ENCODE measurements at places on chromosomes 4 and X.

- no peak for DNase-seq
These were observed 46.7 kb downstream of the FGF16 start for GRCh38 chrX:77493677-77494553.

DNA sequence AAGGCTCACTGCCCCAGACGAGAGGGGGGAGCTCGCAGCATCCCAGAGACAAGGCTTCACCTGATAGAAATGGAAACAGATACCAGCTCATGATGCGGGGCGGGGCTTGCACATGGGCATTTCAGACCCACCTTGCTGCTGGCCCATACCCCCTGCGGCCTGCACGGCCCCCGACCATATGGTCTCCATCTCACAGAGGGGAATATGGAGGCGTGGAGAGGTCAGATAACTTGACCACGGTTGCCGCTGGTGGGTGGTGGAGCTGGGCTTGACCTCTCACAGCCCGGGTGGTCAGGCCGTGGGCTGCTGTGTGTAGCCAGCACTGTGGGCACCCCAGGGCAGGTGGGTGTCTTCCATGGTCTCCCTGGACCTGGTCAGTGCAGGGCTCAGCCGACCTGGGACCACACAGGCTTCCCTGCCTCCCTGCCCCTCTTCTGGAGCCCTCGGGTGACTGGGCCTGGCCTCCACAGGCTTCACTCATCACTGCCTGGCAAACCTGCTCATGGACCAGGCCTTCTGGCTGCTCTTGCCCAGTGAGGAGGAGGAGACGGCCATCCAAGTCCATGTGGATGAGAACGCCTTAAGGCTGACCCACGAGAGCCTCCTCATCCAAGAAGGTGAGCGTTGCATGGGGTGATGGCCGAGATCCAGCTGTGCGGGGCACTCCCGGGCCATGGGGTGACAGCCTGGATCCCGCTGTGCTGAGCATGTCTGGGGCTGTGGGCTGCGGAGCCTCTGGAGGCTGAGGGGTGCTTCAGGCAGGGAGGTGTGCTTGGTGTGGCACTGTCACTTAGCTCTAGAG, 16.8 kb downstream of the SH3TC1 start:
- DNase-seq: no peak

GRCh38 chr4:119025916-119026661, 109.5 kb upstream of the MYOZ2 start:
- DNase-seq: no peak

GRCh38 chr4:151462554-151462953, 53.6 kb downstream of the FHIP1A start:
- DNase-seq: no peak

DNA sequence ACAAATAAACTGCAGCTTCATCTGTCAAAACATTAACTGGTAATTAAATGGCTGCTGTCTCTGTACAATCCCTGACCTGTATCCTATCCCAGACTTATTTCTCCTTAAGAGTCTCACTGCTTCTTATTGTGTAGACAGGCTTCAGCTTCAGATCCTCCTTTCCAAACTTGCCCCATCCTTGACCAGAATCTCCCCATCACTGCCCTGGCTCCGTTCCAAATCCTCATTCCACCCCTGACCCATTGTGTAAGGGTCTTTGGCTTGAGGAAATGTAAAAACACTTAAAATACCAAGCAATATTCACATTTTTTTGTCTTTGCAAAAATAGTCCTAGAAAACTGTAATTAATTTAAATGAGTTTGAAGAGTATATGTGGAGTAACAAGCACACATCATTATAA, 152.6 kb upstream of the VEGFC start:
- no peak for DNase-seq

- no peak for DNase-seq
These were observed 181.5 kb downstream of the GC start for GRCh38 chr4:71602289-71602900.

DNA sequence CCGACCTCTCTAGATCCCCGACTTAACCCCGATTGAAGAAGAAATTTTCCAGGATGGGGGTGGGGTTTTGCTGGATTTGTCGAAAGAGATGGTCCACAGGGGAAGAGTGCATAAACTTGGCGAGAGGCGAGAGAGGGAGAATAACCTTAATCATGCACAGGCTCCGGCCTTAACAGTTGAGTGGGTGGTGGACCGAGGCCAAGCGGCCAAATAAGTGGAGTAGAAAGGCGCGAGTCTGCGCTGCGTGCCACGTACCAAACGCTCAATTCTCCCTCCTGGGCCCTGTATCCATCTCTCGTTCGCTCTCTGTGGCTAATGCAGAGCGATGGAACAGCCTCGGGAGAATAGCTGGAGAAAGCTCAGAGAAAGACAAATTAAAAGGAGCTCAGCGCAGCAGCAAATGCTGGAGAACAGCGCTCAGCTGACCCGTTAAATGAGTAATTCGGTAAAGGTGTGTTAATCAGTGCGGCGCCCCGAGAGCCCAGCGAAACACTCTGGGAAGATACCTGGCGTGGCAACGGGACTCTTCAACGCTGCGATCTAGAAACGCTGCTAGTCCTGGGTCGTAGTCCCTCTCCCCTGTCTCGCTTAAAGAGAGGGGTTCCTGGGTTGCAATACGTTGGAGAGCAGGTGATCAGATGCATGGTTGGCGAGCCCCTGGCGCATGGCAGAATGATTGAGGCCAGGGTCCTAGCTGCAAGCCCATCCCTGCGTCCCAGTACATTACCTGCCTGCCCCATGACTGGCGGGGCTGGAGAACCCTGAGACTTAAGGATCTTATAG, 887 bp upstream of the IL1RAPL2 start:
- no peak for DNase-seq

DNA sequence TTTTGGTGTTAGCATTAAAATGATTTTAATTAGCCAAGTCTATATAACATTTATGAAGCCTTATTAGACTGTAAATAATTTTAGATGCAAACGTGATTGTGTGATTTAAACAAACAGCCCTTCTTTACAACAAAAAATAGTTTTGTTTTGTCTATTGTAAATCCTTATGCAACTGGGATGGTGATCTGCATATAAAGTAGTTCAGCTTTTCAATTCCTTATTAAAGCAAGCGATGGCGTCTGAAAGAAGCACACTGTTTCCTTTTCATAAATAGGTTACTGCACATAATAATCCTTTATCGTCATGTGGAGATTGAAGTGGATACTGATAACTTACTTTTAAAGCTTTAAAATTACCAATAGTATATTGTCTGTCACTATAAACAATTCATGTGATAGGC, 8.8 kb downstream of the SLITRK2 start:
- no peak for DNase-seq

DNA sequence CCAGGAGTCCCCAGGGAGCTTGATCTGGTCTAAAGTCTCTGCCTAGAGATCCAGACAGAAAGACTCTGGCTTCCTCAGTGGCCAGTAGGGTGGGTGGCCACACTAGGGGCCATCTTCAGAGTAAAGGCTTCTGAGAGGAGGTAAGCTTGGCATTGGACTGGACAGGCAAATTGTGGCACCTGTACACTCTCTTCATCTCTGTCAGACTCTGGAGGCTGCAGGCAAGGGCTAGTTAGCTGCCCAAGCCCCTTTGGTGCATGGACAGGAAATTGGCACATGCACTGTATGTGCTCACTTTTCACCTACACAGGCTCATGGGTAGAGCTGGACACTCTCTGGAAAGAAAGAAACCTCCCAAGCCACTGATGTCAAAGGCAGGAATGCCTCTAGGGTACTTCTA, 142.8 kb downstream of the PJA1 start:
- DNase-seq: no peak

DNA sequence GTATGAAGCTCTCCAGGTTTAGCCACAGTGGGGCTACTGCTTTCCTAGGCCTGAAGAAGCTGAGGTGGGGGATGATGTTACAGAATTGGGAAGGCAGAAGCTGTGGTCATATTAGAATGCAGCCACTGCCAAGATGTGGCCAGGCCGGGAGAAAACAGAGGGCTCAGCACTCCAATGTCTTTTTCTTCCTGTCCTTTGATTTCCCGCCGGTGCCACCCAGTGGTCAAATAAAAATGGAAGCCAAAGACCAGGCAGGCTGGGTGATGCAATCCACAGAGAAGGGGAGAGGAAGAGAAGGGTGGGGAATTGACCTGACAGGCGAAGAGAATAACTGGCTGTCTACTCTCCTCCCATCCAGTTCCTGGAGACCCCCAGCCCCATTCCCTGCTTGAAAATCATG, 94.9 kb upstream of the SHISA3 start:
- peak; percentile 7 for DNase-seq

DNA sequence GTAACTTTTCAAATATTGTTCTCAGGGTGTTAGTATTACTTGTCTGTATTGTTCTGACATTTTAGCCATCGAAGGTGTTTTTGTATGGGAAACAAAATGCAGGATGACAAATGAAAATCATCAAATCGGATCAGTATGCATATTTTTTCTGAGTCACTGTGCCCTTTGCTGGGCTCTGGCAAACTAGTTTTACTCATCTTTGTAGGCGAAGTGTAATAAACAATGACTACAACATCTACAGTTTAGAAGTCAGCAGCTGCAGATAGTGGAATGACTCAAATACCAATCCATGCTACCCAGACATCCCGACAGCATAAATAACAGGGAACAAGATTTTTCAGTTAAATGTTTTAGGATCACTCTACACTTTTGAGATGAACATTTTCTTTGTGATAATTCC, 557.3 kb upstream of the TENM3 start:
- DNase-seq: no peak

GRCh38 chr4:109041463-109042360, 260.7 kb downstream of the COL25A1 start:
- DNase-seq: no peak

DNA sequence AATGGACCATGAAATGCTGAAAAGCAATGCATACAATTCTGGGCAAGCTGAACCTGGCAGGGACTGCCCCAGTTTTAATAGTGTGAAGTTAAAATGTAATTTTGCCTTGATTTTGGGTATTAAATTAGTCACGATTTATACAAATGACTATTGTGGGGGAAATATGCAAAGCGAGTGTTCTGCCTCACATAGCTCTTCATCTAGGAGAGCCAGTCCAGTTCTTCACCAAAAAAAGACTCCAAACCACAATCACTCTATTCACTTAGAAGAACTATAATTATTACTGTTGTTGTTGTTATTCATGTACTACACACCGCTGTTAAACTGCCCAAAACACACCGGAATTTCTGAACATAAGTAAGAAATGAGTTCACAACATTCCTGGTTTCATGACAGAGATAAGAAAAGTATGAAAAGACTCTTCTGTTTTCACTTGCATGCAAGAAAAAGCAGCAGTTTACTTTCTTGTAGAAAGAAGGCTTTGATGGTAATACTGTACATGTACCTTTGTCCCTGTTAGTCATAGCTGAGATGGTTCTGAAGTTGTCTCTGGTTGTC, 101.9 kb downstream of the QRFPR start:
- no peak for DNase-seq

DNA sequence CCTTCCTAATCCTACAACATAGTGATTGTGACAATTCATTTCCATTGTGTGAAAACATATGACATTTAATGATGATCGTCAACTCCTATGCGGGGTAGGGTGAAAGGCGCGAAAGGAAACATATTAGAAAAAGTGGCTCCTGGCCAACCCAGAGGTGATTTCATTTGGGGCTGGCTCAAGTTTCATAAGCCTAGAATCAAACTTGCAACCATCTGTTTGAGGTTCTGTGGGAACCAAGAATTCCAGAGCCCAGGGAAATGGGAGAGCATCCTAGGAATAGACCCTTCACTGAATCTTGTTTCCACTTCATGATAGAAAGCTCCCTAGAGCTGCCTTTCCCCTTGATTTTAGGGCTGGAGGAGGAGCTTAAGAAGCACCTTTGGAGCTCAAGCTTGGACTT, 101.3 kb upstream of the EGFL6 start:
- no peak for DNase-seq

DNA sequence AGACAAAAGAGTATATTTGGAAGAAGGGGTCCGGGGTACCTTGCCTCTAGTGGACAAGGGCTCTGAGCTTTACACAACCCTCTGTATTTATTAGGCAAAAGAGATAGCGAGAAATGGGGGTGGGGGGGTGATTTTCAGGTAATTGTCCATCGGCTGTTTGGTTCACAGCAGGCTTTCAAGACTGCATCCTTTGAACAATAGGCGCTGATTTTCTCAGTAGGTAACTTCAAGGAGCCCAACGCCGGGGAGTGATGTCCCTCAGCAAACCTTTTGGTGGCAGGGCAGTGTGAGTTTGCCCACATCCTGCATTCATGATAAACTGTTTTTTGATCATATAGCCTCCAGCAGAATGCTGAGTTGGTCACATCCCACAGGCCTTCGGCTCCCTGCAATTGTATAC, 61.6 kb downstream of the KDM5C start:
- DNase-seq: no peak

DNA sequence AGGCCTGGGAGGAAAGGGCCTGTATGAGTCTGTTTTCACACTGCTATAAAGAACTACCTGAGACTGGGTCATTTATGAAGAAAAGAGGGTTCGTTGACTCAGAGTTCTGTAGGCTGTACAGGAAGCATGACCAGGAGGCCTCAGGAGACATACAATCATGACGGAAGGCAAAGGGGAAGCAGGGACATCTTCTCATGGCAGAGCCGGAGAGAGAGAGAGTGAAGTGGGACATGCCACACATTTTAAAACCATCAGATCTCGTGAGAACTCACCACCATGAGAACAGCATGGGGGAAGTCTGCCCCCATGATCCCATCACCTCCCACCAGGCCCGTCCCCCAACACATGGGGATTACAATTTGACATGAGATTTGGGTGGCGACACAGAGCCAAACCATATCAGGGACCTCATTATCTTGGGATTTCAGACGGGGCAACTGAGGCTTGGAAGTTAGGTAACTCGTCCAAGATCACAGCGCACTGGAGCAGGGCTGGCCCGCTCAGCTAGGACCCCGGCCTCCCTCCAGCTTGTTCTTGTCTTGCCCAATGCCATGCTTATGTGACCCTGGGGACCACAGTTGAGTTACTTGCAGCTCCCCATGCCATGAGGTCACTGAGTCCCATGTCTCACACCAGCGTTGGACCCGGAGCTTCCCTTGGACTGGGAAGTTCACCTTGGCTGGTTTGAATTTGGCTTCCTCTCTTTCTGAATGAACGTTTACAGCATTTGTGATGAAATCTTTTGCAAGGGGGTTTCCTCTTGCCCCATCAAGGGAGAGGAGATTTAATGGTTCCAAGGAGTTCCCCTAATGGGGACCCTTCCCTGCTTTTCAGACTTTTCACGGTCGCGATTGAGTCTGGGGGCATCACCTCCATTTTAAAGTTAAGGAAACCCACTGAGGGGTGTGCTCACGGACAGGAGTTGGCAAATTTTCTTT, 18.1 kb downstream of the HTRA3 start:
- DNase-seq: no peak

DNA sequence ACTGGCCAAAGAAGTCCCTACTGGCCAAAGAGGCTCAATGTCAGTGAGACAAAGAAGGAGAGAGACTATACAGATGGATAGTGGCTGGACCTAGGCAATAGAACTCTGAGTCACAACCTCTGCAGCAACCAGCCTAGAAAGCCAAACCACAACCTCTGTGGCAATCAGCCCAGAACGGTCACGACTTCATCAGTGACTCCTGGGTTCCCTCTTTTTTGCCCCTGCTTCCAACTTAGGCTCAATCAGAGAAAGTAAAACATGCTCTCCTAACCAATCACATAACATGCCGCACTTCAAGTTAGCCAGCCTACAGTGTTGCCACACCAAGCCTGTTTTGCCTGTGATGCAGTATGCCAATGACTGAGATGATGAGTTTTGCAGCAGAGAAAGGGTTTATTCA, 203.4 kb downstream of the ANAPC10 start:
- DNase-seq: no peak

Measured in NCI-H1930 (cell line).